ENCODE measurements at places on chromosomes 2 and 18.

GRCh38 chr18:32443033-32443705 lies 27.5 kb downstream of the GAREM1 start:
- DNase-seq, result no peak

DNA sequence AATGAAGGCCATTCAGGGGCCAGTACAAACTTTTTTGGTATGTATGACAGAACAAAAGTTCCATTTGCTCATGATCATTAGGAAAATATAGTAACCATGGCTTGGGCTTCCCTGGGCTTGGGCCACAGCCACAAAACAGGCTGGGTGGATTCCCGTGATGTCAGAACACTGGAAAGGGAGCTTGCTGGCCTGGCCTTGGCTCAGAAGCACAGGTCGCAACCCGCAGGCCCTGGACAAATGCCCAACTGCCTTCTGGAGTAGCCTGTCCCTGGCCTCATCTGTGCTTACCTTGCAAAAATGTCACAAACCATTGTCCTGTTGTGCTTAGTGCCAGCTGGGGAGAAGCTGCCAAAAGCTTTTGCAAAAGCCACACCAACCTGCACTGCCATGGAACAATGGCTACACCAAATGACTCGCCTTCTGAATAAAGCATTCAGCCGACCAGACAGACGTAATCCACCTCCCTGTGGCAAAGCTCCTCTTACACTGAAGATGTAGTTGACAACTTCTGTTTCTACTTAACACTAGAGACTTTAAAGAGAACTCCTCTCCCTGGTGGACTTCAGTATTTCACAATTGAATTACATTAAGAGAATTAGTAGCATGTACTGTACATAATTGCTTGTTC lies 125.5 kb downstream of the ANKRD44 start:
- DNase-seq, result no peak

- DNase-seq, result no peak
Measured at GRCh38 chr2:9308186-9308955, 101.8 kb downstream of the ASAP2 start.

- DNase-seq, result no peak
Measured at GRCh38 chr2:233572468-233572867, 5.9 kb upstream of the USP40 start.

GRCh38 chr2:217606296-217606695 lies 396.5 kb downstream of the TNS1 start:
- no peak for DNase-seq

DNA sequence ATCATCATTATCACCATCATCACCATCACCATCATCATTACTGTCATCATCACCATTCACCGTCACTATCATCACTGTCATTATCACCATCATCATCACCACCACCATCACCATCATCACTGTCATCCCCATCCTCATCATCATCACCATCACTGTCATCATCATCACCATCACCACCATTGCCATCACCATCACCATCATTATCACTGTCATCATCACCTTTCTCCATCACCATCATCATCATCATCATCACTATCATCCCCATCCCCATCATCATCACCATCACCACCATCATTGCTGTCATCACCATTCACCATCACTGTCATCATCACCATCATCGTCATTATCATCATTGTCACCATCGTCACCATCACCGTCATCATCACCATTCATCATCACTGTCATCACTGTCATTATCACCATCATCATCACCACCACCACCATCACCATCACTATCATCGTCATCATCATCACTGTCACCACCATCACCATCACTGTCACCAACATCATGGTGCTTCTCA lies 9.8 kb downstream of the HPCAL1 start:
- DNase-seq, result no peak

DNA sequence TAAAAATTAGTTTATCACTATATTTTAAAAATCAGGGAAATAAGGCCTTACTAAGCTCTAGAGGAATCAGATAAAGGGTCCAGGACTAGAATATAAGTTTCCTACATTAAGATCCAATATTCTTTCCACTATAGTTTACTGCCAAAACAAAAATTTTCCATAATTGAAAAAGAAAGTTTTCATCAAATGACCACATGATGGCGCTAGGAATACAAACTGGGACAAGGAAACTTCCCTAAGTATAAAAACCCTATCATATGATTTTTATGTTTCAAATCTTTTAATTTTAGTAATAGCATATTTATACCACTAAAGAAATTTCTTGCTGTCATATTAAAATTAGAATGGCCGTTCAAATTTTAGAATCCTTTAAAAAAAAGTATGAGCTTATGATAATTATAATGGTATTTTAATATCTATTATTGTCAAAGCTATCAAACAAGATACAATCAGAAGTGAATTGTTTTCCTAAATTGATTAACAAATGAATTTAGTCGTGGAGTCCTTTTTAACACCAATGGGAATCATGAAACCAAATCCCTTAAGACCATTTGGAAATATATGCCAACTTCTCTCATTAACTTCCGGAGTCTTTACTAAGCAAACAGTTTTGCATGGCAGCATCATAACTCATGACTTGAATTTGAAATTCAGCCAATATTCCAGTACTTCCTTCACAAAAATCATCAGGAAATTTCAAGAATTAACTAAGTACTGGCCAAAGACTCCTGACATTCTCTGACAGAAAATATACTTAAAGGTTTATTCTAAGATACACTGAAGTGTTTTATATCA lies 70.3 kb downstream of the SCN1A start:
- DNase-seq, result no peak

DNA sequence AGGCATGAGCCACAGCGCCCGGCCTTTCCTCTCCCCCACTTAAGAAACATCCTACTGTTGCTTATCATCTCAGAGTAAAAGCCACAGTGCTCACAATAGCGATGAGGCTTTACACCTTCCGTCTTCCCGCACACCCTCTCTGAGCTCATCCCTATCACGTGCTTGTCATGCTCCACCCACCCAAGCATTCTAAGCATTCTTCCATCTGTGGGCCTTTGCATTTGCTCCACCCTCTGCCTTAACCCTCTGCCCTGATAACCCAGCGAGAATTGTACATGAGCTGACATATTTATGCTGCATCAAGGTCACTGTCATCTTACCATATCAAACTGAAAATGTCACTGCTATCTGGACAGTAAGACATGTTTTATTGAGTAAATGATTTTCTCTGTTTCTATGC lies 22.6 kb downstream of the FOXI3 start:
- no peak for DNase-seq

DNA sequence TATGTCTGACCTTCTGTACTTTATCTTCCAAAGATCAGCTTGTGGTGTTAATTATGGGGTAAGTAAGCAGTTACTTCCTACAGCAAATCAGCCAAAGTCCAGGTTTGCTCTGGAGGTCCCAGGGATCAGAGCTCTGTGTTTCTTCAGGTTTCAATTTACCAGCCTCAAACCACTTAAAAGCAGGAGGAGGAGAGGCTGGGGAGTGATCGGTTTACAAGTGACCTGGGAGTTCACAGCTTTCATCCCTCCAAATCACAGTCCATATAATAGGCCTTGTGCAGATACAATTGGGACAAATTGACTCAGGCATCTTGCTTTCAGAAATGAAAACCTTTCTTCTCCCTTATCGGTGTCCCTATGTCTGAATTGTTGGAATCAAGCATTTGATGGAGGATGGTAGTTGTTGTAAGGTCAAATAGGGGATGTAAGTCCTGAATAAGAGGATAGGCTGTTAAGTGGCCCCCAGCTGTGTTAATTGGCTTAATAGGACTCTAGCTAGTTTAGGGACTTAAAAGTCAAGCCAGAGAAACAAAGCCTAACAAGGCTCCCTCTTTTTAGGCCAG lies 188.0 kb upstream of the NT5C1B start:
- DNase-seq, result no peak

GRCh38 chr2:149019768-149020167 lies 18.7 kb upstream of the LYPD6B start:
- DNase-seq, result no peak

DNA sequence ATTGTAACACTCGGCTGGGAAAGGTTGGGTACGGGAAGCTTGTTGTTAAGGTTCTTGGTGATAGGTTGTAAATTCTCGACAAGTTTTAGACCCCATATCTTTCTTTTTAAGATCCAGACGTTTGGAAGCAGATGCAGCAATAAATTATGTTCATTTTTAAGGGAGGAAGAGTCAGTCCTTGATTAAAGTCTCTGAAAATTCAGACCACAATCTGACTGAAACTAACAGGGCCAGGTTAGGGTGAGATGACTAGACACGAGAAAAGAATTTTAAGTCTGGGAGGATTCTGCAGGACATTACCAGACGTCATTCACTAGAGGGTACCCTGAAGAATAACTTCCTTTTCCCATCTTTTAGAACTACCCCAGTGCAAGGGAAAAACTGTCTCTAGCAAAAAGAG lies 16.1 kb downstream of the WIPF1 start:
- DNase-seq, result no peak

DNA sequence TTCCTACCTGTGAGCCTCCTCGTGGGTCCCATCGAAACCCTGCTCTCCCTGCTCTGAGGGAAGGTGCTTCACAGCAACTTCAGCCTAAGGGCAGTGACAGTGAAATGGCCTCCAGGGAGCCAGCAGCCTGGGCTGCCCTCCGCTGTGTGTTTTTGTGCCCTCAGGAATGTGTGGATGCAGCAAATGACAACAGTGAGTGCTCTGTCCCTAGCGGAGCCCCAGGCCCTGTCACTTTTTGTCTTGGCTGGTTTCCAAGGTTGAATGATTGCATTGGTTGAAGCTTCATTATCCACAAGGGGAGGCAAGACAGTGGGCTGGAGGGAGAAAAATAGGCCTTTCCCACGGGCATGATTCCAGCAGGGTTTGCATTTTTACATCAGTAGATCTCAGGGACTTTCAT lies 42.9 kb downstream of the STON1 start:
- DNase-seq, result no peak

DNA sequence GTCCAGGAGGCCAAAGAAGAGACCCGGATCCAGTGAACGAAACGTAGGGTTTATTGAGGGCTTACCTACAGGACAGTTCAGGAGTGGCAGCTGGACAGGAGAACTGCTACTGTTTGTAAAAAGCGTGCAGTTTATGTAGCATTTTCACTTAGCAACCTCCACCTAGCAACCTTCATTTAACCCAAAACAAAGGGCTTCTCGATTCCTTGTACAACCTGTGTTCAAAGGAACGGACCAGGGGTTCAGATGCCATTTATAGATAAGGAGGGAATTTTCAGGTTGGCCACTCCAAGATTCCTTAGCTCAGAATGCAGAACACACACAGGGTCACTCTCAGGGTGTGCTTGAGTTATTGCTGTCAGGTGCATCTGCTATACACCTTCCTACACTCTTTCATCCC lies 65.1 kb upstream of the YWHAQ start:
- no peak for DNase-seq

DNA sequence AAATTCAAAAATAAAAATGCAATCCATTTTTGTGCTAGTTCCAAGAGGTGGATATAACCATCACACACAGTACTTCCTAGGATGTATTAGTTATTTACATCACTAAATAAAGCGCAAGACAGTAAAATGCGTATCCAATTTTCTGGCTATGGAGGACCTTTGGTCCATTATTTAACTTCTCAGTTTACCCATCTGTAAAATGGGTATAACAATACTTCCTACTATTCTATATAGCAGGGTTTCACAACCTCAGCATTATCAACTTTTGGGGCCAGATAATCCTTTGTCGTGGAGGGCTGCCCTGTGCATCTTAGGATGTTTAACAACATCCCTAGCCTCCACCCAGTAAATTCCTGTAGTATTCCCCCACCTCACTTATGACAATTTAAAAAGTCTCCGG lies 275.1 kb upstream of the PKDCC start:
- no peak for DNase-seq

GRCh38 chr2:115165529-115166109 lies 723.2 kb downstream of the DPP10 start:
- DNase-seq, result no peak

GRCh38 chr18:25399554-25399953 lies 47.6 kb upstream of the ZNF521 start:
- DNase-seq, result no peak

DNA sequence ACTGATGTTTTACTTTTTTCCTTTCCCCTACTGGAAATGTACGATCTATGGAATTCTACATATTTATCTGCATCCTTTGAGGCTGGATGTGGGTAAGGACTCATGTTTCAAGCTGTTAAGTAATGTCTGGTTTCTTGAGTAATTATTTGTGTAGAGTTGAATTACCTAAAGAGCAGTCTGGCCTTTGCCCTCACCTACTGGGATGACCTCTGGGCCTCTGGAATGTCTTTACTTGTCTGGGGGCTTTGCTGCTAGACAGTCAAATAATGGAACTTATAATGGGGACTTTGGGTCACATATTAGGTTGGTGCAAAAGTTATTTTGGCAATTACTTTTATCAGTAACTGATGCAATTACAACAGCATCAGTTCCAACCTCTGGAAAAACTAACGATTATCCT lies 244.7 kb downstream of the CCDC178 start:
- no peak for DNase-seq

DNA sequence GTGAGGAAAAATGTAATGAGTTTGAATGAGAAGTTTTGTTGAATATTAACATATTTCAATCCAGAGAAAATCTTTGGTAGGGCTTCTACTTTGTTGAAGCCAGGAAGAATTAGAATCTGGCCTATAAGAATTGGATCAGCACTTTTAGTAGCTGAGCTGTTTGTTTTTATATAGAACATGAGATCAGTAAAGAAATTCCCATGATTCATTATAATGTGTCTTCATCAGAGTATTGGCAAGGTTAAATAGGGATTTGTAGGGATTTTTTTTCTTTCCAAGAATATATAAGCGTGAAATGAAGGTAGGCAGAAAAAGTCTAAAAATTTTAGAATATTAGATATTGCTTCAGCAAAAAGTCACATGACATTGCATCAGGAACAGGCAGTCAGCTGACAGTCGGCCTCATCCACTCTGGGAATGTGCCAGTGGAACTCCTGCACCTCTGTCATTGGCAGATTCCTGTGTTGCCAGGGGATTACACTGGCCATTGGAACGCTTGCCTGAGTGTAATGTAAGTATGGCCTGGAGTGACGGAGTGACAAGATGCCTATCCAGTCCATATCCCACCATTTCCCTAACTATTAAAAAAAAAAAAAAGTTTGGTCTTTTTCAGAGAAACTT lies 60.6 kb downstream of the SERTAD2 start:
- DNase-seq, result no peak

- no peak for DNase-seq
Measured at GRCh38 chr2:136282251-136282650, 164.3 kb upstream of the CXCR4 start.

- DNase-seq, result no peak
Measured at GRCh38 chr2:166375195-166375735, 479 bp downstream of the SCN9A start.

DNA sequence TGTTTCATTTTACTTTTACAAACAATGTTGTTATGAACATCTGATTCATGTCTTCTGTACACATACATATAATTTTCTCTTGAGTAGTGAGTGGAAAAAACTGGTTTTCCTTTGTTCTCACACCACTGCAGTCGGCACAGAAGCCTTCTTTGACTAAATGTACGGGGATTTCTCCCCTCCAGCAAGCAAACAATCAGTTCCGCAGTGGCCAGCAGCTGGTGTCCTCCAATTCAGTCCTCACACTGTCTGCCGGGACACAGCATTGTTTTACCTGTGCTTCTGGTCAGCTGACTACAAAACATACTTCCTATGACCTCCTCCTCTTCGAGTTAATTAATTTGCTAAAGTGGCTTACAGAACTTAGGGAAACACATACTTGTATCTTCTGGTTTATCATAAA lies 202.8 kb downstream of the WDR7 start:
- DNase-seq, result no peak
